ENCODE measurements at places on chromosomes 2 and 18.
A peak's percentile ranks its signal among the peaks of the same experiment; 100 is the strongest.

GRCh38 chr2:105592288-105592687 is 152.4 kb upstream of the NCK2 start:
- no peak for DNase-seq

- DNase-seq, result no peak
These were observed 220.2 kb downstream of the BCL11A start for GRCh38 chr2:60333264-60333663.

DNA sequence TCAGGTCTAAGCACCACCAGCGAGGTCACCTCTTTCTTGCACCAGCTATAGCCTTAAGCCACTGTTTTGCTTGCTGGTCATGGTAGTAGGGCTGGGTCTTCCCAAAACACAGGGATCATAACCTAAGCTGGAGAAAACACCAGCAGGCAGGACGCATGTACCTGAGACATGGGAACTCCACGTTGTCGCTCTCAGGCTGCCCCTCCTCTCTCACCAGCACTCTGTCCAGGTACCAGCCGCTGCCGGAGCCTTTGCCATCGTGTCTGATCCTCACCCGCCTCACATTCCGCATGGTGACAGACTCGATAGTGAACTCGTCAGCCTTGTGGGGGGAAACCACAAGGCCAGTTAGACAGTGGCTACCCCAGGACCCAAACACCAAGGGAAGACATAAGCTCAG is 79.5 kb downstream of the LOXHD1 start:
- no peak for DNase-seq

GRCh38 chr18:1663879-1664705 is 759.4 kb downstream of the ADCYAP1 start:
- no peak for DNase-seq

GRCh38 chr2:11896386-11896785 is 150.0 kb downstream of the LPIN1 start:
- DNase-seq, result no peak

GRCh38 chr2:33457556-33458247 is 18.7 kb upstream of the RASGRP3 start:
- no peak for DNase-seq

GRCh38 chr2:67917332-67918054 is 145.3 kb downstream of the C1D start:
- DNase-seq, result no peak

- DNase-seq, result no peak
These were observed 63.5 kb downstream of the TXNL1 start for GRCh38 chr18:56574861-56575260.

- DNase-seq, result no peak
These were observed 27.1 kb downstream of the FBLN7 start for GRCh38 chr2:112165296-112165695.

- no peak for DNase-seq
These were observed 25.0 kb upstream of the SLC14A2 start for GRCh38 chr18:45590036-45590886.

DNA sequence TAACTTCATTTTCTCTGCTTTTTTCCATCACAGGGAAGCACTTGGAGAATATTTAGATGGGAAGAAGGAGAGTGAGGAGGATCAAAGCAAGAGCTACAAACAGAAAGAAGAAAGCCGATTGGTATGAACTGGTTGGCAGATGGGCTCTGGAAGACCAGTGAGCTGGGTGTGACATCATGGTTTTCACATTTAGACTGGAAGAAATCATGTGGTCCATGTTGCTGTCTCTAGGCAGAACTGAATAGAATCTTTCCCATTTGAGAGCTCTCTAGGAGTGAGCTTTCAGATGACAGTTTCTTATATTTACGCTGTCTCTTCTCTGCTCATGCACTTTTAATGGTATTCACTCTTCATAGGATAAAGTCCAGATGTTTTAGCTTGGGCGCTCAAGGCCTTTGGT is 12.6 kb downstream of the DRC1 start:
- DNase-seq, result no peak

- no peak for DNase-seq
These were observed 63.0 kb upstream of the MSH2 start for GRCh38 chr2:47339745-47340541.

- DNase-seq, result peak; percentile 8
These were observed 4.1 kb upstream of the ITPRIPL1 start for GRCh38 chr2:96320728-96321622.

GRCh38 chr2:201597397-201597796 is 45.9 kb downstream of the TMEM237 start:
- DNase-seq, result no peak

DNA sequence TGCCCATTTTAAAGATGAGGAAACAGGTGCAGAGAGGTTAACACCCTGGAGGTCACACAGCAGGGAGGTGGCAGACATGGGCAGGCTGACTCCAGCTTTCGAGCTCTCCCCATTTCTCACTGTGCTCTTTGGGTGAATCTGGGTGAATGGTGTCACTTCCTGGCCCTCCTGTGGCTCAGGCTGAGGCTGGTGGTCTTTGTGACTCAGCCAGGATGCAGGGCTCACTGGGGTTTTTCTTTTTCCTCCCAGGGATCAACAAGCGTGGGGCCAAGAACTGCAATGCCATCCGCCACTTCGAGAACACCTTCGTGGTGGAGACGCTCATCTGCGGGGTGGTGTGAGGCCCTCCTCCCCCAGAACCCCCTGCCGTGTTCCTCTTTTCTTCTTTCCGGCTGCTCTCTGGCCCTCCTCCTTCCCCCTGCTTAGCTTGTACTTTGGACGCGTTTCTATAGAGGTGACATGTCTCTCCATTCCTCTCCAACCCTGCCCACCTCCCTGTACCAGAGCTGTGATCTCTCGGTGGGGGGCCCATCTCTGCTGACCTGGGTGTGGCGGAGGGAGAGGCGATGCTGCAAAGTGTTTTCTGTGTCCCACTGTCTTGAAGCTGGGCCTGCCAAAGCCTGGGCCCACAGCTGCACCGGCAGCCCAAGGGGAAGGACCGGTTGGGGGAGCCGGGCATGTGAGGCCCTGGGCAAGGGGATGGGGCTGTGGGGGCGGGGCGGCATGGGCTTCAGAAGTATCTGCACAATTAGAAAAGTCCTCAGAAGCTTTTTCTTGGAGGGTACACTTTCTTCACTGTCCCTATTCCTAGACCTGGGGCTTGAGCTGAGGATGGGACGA is 13.2 kb downstream of the ITM2C start:
- peak; percentile 76 for DNase-seq
